ENCODE measurements at places on chromosomes 1 and 21. TPM values are rescaled to one million over a fixed set of nuclear protein-coding genes. Genes with fewer than 3 reads are reported as not detected.
A peak's percentile ranks its signal among the peaks of the same experiment; 100 is the strongest.

DNA sequence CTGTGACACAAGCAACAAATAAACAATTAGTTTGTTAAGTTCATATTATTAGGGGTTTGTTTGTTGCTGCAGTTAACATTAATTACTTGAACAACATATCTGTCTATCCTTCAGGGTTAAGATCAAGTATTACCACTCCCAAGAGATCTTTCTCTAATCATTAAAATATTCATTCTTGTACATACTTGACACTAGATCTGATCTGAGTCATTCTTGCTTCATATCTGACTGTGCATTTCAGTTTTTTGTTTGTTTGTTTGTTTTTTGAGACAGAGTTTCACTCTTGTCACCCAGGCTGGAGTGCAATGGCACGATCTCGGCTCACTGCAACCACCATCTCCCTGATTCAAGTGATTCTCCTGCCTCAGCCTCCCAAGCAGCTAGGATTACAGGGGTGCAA is 613.3 kb upstream of the PLXNA2 start:
- no peak for DNase-seq

DNA sequence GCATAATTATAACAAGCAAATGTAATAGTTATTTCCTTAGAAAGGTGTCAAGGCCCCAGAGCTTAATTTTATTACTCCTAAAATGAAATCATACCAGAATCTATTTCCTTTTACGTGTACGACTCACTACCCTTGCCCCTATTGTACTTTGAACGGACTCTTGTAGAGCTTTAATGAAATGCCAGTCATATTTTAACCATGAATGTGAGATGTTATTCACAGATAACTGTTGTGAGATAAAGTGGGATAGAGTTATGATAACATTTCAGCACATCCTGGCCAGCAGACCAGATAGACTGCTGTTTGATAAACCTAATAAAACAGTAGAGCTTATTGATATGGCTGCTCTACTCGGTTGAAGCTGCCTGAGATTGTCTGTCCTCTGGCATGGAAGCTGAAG is 500.8 kb upstream of the PBX1 start:
- no peak for DNase-seq

- DNase-seq, result peak; percentile 40
Observed at GRCh38 chr1:15994590-15995351, 9.3 kb upstream of the SRARP start.

The C8B gene
- not detected for total RNA-seq

DNA sequence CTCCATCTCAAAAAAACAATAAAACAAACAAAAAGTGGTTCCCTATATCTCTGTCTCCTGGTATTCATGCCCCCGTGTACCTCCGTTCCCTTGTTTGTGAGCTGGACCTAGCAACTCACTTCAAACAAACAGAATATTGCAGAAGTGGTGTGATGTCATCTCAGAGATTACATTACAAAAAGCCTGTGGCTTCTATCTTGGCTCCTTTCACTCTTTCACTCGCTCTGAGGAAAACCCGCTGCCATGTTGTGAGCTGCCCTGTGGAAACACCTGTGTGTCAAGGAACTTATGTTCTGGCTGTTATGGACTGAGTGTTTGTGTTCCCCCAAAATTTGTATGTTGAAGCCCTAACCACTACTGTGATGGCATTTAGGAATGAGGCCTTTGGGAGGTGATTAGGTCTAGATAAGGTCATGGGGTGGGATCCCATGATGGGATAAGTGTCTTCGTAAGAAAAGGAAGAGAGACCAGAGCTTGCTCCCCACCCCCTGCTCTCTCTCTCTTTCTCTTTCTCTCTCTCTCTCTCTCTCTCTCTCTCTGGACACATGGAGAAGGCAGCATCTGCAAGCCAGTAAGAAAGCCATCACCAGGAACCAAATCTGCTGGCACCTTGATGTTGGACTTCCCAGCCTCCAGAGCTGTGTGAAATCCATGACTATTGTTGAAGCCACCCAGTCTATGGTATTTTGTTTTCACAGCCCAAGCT is 7.4 kb upstream of the HYI start:
- DNase-seq, result no peak

The RNF186 gene
- not detected for total RNA-seq

DNA sequence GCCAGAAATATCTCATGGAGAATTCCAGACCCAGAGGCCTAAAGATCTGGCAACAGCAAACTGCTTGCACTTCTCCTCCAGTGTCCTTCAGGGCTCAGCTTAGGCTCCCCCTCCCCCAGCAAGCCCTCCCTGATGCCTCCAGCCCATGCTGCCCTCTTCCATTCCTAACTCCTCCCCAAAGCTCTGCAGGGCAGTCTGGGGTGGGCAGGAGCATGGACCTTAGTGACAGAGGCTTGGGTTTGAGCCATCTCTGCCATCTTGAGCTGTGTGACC is 436.8 kb downstream of the PTPRU start:
- DNase-seq, result no peak

The KCNC4 gene
- total RNA-seq, result 1.6 TPM

- DNase-seq, result peak; percentile 76
Observed at GRCh38 chr1:23634840-23635651, 56.6 kb upstream of the RPL11 start.

- no peak for DNase-seq
Observed at GRCh38 chr1:14594045-14594444, 4.4 kb upstream of the KAZN start.

The PLXNA2 gene
- 5.9 TPM for total RNA-seq

DNA sequence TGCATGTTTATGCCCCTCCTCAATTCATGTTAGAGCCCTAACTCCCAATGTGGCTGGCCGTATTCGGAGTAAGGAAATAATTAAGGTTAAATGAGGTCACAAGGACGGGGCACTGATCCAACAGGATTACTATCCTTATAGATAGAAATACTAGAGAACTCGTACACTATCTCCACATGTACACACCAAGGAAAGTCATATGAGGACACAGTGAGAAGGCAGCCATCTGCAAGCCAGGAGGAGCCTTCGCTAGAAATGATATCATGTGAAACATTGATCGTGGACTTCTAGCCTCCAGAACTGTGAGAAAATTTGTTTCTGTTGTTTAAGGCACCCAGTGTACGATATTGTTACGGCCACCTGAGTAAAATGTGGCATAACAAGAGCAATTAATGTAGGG is 79.7 kb downstream of the FAF1 start:
- no peak for DNase-seq

The RGS4 gene
- 167 TPM for total RNA-seq

The GJA4 gene
- total RNA-seq, result not detected

DNA sequence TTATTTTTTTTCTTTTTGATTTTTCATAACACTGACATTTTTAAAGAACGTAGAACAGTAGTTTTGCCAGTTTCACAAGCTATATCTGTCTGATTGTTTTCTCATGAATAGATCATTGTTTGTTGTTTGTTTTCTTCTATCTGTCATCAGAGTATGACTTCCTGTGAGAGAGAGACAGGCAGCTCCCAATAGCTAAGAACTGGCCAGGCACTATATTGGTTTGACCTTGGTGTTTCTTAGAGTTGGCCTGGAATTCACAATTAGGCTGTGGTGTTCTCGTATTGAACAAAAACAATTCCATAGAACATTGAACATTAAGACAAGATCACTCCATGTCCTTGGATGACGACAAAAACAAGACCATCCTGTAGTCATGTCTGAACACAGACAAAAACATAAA is 43.4 kb downstream of the RPS6KC1 start:
- no peak for DNase-seq

DNA sequence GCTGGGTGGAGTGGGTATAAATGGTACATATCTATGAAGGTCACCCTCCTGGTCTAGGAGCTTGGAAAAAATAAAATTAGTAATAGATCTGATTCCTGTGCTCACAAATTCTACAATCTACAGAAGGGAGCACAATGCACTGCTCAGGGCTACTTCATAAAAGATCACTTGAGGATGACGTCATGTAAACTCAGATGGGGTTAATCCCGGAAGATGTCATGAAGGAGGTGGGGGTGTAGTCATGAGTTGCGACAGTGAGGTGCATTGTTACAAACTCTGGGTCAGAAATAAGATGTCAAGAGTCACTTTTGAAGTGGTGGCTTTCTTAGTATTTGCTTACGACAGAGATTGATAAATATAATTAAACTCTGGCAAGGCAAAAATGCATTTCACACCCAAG is 68.2 kb downstream of the LHX9 start:
- no peak for DNase-seq

DNA sequence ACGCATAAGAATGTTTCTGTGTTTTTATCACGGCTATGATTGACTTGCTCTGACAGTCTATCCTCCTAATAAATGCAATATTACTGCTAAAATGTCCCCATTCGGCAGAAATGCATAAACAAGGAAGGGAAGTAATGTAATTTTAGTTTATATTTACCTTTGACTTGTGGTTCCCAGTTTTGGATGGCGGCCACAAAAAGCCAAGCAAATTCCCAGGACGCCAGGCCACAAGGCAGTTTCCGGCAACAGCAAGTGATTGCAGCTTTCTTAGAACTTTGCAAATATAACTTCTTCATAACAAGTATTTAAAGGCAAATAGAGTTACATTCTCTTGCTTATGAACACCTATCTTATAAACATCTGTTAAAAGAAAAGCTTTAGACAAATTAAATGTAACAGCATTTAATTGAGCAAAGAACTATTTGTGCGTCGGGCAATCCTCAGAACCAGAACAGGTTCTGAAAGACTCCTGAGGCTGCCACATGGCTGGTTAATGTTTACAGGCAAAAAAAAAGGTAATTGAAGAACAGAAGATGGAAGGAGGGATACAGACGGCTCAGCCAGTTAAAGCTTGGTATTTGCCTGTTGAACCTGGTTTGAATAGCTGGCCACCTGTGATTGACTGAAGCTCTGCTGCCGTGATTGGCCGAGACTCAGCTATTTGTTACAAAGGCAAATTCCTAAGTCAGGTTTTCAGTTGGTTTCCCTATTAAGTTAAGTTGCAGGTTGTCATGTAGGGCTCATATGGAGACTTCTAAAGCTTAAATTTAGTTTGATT is 80.8 kb downstream of the C21orf91 start:
- no peak for DNase-seq

GRCh38 chr1:42788021-42788420 is 3.2 kb downstream of the TMEM269 start:
- no peak for DNase-seq

DNA sequence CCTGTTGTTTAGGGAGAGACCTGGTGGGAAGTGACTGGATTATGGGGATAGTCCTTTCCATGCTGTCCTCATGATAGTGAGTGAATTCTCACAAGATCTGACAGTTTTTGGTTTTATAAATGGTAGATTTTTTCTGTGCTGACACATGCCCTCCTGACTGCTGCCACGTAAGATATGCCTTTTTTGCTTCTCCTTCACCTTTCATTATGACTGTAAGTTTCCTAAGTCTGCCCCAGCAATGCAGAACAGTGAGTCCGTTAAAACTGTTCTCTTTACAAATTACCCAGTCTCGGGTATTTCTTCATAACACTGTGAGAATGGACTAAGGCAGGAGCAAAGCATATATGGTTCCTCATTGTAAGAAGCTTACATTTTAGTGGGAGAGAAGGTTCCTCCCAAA is 1727.2 kb downstream of the NCAM2 start:
- DNase-seq, result no peak

The GJB4 gene
- total RNA-seq, result not detected

- DNase-seq, result no peak
Observed at GRCh38 chr1:150798525-150798924, 9.5 kb downstream of the CTSK start.

DNA sequence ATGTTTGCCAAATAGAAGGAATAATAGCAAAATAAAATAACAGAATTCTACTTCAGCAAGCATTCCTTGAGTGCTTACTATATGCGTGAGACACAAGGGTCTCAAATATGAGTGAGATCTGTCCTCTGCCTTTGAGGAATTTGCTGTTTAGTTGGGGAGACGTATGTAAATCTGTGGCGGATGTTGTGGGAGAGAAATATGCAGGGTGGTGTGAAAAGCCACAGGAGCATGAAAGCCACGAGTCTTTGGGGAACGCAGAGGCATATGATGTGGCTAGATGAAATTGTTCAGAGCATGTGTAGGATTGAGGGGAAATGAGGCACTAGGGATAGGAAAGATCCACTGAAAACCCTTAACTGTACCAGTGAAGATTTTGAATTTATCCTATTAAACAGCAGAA is 244.4 kb downstream of the PBX1 start:
- DNase-seq, result peak; percentile 11

The PIK3C2B gene
- total RNA-seq, result 2.8 TPM

DNA sequence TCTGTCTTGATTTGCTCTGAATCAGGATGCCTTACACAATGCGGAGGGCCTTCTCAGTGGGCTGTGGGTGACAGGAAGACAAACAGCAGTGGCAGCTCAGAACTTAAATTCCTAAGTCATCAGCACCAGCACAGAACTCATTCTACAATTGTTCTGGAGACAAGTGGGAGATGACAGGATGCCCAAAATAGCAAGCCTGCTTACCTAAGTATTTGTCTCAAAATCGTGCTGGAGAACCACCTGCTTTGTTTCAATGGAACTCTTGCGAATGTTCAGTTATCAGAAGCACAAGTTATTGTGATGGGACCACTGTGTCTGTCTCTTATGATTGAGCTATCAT is 76.1 kb downstream of the VCAM1 start:
- no peak for DNase-seq

The PROK1 gene
- total RNA-seq, result not detected

- no peak for DNase-seq
Observed at GRCh38 chr1:173596097-173596825, 6.6 kb downstream of the SLC9C2 start.

DNA sequence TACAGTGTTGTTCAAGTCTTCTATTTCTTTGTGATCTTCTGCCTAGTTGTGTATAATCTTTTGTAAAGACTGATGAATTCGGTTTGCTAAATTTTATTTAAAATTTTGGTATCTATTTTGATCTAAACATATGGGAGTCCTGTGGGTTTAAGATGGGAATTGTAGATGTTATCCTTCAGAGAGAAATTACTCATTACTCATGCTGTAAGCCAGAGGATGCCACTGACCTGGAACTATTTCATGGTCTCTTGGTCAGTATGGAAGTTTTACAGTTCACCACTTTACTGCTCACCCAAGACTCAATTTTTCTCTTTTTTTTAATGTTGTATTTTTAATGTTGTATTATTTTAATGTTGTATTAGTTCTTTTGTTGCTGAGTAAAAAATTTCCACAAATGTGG is 138.6 kb upstream of the B3GALT2 start:
- no peak for DNase-seq

DNA sequence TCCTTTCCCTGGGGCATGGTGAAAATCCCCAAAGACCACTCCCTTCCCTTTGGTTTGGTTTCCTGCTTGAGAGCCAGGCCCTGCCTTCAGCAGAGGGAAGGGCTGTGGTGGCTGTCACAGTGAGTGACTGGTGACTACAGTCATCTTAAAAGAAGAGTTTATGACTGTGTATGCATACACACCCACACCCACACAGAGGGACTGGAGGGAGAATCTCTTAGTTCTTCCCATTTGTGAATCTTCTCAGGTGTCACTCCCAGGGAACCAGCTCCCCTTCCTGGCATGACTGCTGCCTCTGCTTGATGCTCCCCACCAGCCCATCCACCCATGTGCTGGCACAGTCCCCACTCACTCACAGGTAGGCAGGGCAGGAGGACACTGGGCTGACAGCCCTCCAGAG is 3.9 kb upstream of the KCNA2 start:
- no peak for DNase-seq

- peak; percentile 30 for DNase-seq
Observed at GRCh38 chr1:226737819-226738420, 1.2 kb downstream of the ITPKB start.

DNA sequence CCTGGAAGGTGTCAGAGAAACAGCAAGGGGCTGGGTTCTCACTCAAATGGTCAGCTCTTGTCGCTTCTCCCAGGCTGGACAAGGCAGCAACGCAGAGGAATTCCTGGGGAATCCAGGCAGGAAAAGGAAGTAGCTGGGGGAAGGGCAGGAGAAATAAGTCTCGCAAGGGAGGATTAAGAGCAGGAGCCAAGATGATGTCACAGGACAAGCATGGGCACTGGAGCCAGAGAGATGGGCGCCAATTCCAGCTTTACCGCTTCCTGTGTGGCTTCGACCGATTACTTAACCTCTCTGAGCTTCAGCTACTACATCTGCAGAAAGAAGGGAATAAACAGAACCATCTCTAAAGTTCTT is 70.5 kb downstream of the SSBP3 start:
- DNase-seq, result peak; percentile 94
